ENCODE measurements at places on chromosomes 16 and 17.
A peak's percentile ranks its signal among the peaks of the same experiment; 100 is the strongest.

DNA sequence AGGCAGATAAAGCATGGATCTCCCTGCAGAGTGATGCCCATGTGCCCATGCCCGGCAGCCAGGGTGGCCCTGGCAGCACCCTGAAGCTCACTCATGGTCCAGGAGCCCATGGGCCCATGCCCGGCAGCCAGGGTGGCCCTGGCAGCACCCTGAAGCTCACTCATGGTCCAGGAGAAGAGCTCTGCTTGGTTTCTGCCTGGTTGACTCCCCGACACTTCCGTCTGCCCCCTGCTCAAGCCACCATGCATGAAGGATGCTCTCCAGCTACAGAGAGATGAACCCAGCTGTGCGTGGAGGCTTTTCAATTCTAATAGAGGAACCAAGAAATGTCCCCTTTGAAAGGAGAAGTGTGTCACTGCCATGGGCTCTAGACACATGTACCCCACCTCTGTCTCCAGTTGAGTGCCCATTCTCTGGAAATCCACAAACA is 8.7 kb downstream of the CCL17 start:
- no peak for DNase-seq

DNA sequence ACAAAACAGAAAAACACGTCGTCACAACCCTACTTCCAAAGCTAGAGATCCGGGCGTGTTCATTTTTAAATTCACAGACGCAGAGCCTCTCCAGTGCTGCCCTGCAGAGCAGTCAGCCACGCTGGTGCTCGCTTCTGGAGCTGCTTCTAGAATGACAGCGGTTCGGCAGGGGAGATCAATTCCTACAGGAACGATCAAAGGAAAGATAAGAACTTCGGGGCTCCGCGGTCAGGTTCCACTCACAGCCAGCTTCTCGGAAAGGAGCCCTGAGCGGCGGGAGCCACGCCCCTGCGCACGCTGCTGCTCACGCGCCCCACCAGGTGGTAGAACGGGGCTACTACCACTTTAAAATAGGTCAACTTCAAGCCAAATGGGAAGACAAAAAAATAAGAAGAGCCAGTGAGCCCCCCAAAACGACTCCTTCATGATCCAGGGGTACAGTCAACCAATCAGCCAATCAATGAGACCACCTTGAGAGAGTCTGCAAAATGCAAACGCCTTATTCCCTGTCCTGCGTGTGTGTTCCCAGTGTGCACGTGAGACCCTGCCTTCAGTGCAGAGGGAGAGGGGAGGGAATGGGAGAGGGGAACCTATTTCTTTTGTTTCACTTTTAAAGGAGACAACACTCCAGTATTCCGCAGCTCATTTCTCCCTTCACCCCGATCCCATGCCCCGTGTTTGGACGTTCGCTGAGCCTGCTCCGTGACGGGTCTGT is 209.7 kb downstream of the RBFOX3 start:
- DNase-seq: peak; percentile 48

DNA sequence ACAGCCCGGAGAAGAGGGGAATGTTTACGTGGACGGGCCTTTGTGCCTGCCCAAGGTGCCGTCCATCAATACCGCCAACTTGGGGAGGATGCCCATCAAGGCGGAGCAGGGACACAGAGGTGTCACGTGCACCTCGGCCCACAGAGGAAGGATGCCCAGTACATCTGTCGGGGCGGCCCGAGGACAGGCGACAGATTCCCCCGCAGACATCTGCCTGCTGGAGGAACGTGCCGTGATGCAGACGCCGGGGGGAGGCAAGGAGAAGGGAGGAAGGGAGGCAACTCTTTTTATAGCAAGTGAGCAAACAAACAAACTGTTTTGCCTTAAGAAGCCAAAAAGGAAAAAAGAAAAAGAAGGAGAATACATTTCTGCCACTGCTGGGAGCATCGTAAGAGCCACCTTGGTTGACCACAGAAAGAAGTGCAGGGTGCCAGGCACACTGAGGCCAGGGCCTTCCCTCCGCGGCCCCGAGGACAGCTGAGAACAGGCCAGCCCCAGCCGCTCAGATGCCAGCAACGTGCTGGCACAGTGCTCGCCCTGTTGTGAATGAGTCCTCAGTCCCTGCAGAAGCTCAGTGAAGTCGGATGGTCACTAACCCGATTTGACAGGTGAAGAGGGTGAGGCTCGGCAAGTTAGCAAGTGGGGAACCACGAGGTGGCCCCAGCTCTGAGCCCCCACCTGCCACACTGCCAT is 146.4 kb downstream of the RBFOX3 start:
- DNase-seq: no peak

- no peak for DNase-seq
Measured at GRCh38 chr16:65546353-65546791, 424.5 kb upstream of the CDH11 start.

DNA sequence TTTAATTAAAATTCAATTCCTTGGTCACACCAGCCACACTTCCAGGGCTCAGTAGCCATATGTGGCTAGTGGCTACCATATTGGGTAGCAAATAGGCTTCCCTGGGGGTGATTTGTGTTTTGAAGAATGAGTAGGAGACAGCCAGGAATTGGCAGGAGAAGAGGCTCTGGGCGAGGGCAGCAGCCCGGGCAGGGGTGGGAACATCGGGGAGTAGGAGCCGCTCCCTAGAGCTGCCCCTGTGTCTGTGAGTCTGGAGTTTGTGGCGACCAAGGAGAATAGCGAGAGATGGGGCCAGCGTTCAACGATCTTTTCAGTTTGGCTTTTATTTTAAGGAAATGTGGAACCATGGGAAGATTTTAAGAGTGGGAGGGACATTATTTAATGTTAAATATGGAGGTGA is 81.7 kb downstream of the WIPI1 start:
- no peak for DNase-seq

- no peak for DNase-seq
Measured at GRCh38 chr16:25403852-25404251, 146.2 kb upstream of the ZKSCAN2 start.

- DNase-seq: no peak
Measured at GRCh38 chr16:70695331-70696070, 9.6 kb upstream of the MTSS2 start.

GRCh38 chr17:39563476-39563875 is 44.2 kb downstream of the NEUROD2 start:
- DNase-seq: no peak

GRCh38 chr16:49330562-49331201 is 42.9 kb upstream of the C16orf78 start:
- no peak for DNase-seq

DNA sequence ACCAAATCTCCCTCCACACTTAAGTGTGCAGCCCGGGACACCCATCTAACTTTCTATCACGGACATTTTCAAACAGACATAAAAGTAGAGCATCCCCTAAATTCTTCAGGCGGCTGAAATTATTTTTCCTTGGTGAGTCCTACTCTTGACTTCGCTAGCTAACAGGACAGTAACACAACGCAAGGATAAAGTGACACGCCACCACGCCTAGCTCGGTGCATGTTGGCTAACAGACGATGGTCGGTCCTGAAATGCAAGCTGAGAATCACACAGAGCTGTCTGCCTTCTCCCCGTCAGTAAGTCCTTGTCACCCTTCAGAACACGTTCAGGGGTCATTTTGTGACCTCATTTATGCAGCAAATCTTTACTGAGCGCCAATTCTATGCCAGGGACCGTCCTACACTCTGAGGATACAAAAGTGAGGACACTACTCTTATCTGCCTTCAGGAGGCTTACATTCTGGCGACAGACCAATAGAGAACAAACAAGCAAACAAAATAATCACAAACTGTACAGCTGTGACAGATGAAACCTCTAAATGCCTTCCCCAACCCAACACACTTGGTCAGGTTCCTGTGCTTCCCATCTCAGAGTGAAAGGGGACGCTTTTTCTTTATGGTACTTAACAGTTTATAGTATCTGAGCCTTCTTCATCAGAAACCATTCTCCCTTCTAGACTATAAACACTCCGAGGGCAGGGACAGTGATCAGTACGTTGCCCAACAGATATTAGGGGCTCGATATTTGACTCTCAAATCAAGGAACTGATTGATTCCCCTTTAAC is 1.3 kb downstream of the NTAN1 start:
- no peak for DNase-seq

DNA sequence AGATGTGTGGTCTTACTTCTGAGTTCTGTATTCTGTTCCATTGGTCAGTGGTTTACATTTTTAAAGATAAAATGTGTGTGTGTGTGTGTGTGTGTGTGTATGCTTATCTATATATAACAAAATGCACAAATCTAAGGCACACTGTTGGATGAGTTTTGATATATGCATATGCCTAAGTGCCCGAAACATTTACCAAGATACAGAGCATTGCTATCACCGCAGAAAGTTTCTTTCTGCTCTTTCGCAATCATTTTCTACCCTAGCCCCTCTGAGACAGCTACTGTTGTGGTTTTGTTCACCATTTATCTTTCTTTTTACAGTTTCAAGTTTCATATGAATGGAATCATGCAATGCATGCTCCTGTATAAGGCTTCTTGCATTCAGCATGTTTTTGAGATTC is 97.0 kb downstream of the MRTFB start:
- DNase-seq: no peak

DNA sequence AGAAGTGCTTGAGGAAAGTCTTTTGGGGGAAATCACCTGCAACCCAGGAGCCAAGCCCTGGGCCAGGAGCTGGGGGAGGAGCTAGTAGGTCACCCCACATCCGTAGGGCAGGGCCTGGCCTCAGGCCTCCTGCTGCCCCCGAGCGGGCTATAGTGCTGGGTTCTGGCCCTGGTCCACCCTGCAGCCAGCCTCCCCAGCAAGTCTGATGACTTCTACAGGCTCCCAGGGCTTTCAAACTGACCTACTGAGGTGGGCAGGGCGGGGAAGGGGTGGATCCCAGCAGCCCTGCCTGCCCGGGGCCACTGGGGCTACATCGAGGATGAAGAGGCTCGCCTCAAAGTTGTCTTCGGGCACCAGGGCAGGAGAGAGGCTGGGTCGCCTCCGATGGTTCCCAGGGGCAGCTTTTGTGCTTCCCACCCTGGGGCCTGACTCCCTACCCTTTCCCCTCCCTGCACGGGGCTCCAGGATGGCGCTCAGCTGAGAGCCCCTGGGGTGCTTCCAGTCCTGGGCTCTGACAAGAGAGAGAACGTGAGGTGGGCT is 5.0 kb downstream of the CENPX start:
- DNase-seq: no peak

Measured in stimulated activated CD8-positive, alpha-beta memory T cell treated with anti-CD3 and anti-CD28 coated beads, Interleukin-12 subunit alpha, Interleukin-12 subunit beta, amount 100 ng/mL, for 1 hour (primary cell).